ENCODE measurements at places on chromosomes 1 and 21.

- no peak for DNase-seq
These were observed 13.3 kb downstream of the SCNN1D start for GRCh38 chr1:1293263-1294249.

GRCh38 chr1:10675813-10676212, 120.6 kb downstream of the CASZ1 start:
- no peak for DNase-seq

GRCh38 chr1:45843474-45843905, 40.1 kb downstream of the MAST2 start:
- peak; percentile 64 for DNase-seq

GRCh38 chr1:175314300-175314699, 121.7 kb upstream of the KIAA0040 start:
- DNase-seq: no peak

DNA sequence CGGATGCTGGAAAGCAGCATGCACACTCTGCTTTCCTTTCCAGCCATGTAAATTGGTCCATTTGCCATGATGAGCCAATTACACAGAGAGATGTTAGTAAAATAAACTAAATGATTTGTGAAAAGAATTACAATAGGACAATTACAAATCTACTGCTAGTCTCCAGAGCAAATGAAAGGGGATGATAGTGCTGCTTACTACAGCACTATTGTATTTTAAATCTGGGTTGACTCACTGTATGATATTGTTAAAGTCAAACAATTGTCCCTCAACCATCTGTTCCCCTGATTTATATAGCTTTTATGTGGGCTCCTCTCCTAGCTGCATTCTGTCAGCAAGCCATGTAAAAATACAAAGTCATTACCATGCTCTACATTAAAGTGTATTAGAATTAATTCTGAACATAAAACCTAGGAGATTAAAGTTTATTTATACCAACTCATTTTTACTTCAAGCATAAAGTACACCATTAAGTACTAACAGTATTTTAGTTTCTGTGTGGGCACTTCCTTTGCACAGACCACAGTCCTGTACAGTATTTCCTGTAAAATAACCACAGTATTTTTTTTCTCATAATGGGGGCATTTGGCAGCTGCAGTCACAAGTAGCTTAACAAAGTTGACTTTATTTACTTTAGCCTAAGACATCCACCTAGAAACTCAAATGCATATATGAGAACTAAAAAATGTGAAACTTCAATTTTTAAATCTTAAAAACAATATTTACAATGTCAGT, 135.8 kb downstream of the VAV3 start:
- DNase-seq: no peak

- no peak for DNase-seq
These were observed 103.2 kb upstream of the ZNF644 start for GRCh38 chr1:91124989-91125417.

- no peak for DNase-seq
These were observed 338.4 kb downstream of the DISC1 start for GRCh38 chr1:231964961-231965360.

GRCh38 chr1:107342316-107342715, 201.5 kb downstream of the NTNG1 start:
- DNase-seq: no peak

GRCh38 chr1:167599957-167600581, 30.0 kb upstream of the RCSD1 start:
- DNase-seq: peak; percentile 55

- no peak for DNase-seq
These were observed 17.7 kb downstream of the FAF1 start for GRCh38 chr1:50942334-50942733.

- peak; percentile 54 for DNase-seq
These were observed 3.2 kb upstream of the RXFP4 start for GRCh38 chr1:155938220-155938627.

DNA sequence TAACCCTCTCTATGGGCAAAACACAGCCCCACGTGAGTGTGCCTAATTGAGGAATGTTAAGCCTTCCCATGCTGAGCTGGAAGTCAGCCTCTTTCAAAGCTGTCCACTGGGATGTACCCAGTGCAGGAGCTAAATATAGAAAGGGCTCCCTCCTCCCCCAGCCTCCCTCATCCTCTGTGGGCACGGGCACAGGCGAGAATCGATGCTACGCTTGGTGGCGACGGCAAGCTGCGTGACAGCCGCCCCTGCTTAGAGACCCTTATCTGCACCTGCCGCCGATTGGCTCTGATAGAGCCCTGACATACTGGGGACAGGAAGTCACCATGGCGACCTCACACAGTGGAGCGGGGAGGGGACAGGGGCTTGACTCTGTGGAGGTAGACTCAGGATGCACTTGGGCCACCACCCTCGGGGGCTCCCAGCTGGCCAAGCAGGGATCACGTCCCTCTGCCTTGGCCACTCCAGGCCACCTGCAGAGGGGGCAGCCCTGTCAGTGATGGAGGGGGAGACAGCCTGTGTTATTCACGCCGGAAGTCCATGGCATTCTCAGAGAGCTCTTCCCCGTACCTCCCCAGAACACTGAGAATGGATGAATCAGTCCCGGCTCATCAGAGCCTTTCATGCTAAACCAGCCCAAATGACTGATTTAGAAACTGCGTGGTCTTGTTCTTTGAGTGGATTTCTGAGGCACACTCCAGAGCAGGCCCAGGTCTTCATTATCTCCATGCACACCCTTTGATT, 84.8 kb downstream of the KCND3 start:
- DNase-seq: no peak

- no peak for DNase-seq
These were observed 31.9 kb downstream of the ITSN1 start for GRCh38 chr21:33674226-33674625.

GRCh38 chr1:6824665-6825368, 39.6 kb downstream of the CAMTA1 start:
- DNase-seq: no peak

GRCh38 chr1:51736702-51737101, 119.8 kb downstream of the OSBPL9 start:
- DNase-seq: peak; percentile 76

GRCh38 chr1:234842726-234843641, 233.0 kb upstream of the IRF2BP2 start:
- no peak for DNase-seq

- DNase-seq: no peak
These were observed 13.7 kb downstream of the GLIS1 start for GRCh38 chr1:53725238-53725689.

- no peak for DNase-seq
These were observed 162.9 kb upstream of the PDE4B start for GRCh38 chr1:65629788-65630187.

DNA sequence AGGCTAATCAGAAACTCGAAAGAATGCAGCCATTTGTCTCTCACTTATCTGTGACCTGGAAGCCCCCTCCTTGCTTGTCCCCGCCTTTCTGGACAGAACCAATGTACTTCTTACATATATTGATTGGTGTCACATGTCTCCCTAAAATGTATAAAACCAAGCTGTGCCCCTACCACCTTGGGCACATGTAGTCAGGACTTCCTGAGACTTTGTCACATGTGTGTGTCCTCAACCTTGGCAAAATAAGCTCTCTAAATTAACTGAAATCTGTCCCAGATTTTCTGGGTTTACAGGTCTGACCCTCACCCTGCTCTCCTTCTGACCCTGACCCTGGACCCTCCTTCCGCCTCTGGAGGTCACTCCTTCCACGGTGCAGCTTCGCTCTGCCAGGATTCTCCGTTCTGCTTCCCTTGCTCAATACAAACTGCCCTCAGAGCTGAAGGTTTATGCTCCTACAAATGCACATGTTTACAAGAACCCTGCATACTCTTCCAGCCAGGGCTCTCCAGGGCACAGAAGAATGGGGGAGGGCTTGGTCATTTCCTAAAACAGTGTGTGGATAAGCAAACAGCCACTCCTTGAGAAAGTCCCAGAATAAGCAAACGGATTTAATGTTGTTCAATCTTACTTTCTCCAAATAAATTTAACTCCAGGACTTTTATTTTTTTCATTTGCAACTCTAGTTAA, 160.5 kb downstream of the ACTL8 start:
- DNase-seq: no peak

DNA sequence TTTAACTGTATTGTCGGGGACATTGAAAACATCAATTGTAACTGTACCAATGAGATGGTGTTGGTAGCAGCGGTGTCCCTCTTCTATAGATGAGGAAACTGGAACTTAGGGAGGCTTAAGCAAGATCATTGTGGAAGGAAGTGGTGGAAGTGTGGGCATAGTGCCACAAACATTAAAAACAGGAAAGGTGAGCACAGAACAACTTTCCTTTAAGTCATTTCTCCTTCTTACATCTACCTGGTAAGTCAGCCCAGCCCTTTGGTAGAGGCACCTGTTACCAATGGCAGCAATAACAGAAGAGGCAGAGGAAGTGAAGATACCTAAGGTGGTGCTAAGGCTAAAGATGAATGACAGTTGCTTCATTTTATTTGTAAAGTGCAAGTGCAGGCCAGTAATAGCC, 12.0 kb upstream of the CTSS start:
- no peak for DNase-seq

DNA sequence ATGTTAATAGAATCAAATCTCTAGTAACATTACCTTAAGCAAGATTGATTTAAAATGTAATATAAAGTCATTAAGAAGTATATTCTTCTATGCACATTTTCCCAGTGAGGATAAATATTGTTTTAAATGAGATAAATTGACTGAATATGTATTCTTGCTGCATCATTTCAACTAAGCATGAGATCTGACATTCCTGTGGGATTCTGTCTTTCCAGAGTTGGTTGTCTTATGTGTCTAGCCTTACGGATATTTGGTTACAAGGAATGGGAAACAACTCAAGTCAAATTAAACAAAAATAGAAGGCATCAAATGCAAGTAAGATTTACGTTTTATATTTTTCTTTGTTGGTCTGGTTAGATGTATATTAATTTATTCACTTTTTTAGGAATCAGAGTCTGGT, 287.5 kb downstream of the PTGER3 start:
- no peak for DNase-seq

DNA sequence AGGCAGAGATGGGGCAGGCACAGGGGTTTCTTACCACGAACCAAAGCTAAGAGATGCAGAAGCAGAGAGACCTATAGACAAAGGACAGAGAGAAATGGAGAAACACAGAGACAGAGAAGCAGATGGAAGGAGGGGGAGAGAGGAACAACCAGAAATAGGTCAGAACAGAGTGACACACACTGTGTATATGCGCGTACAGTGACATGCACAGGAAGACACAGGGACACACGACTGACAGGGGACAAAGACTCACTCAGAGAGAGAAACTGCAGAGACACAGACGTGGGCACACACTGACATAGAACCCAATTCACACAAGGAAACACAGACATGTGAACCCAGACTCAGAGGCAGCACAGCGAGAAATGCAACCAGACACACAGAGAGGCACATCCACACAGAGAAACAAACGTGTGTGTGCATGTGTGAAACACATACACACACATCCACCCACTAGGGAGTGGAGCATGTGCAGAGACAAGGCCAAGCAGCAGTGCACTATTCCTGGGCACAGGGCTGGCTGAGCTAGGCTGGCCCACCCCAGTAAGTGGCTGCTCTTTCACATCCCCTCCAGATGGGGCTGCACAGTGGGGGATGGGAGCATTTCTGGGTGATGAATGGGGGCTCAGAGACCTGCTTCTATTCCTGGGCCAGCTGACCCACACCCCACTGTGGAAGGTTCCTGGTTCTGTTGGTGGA, 123.4 kb upstream of the CSF3R start:
- no peak for DNase-seq

DNA sequence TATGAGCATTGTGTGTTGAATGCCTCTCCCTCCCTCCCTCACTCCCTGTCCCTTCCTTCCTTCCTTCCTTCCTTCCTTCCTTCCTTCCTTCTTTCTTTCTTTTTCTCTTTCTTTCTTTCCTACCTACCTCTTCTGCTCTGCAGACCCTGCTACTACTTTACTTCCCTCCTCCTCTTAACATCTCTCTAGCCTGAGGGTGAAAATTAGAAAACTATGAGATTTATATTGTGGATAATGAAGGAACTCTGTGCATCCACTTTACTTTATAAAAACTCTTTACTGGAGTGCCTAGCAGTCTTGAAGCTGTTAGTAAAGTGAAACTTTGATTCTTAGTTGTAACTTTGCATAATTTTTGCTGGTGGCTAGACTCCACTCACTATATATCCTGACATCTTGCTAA, 572.2 kb downstream of the RWDD3 start:
- DNase-seq: no peak

GRCh38 chr1:223621312-223621734, 44.2 kb downstream of the CAPN8 start:
- DNase-seq: no peak

DNA sequence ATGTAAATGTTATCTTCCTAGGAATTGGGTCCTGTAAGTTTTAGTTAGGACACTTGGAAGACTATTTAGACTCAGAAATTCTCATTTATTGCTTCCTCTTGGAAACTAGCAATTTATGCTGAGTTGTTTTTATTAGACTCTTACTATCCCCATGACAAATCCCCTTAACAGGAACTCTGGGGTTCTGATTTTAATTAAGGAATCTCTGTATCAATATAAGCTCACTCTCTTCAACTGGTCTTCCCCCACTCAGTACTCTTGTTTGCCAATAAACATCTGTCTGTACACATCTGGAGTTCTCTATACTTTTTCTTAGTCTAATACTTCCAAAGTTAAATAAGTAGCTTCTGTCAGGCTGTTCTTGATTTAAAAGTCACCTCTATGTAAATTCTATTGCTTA, 64.1 kb upstream of the TBX15 start:
- no peak for DNase-seq

GRCh38 chr1:25760871-25761270, 39.1 kb upstream of the SELENON start:
- no peak for DNase-seq

DNA sequence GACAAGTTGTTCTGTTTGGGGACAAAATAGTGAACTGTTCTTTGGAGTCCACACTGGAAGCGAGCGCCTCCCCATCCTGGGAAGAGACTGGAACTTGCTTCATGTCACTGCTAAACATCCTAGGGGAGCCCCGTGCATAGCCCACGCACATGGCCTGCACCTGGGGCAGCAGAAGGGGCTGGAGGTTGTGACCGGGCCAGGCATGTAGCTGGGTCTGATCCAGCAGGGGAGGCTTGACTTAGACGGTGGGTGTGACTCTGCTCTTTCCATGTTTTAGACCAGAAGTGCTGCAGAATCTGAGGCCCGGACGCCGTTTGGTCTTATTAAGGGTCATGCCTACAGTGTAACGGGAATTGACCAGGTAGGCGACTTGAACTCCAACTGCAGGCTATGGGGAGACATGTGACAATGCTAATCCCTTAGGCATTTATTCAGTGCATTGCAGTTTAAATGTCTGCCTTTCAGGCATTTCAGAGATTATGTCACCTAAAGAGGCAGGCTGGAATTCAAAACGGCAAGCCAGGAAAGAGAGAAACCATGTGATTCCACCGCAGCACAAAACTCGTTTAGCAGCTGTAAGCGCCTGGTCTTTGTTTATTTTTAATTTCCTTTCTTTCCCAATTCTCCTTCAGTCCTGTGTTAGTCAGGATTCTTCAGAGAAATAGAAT, 21.8 kb downstream of the CAPN9 start:
- DNase-seq: no peak

- DNase-seq: no peak
These were observed 4.7 kb downstream of the DNALI1 start for GRCh38 chr1:37561133-37562132.

DNA sequence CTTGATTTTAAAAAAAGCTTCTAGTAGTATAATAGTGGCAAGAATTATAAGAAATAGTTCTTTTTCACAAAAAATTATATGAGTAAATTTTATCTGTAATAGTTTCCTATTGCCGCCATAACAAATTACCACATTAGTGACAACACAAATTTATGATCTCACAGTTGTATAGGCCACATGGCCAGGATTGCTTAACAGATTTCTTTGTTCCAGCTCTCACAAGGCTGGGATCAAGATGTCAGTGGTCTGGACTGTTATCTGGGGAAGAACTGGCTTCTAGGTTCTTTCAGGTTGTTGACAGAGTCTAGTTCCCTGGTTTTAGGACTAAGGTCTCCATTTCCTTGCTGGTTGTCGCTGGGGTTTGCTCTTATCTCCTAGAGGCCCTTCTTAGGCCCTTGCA, 236.4 kb downstream of the USP25 start:
- DNase-seq: no peak

Data from NCI-H226 (cell line).